ENCODE measurements at places on chromosomes 3 and 15.

GRCh38 chr3:195802261-195802701 is 9.4 kb downstream of the MUC4 start:
- DNase-seq = no peak

GRCh38 chr3:71389191-71389590 is 194.3 kb downstream of the FOXP1 start:
- DNase-seq = no peak

GRCh38 chr3:130263708-130264107 is 81.8 kb upstream of the COL6A5 start:
- no peak for DNase-seq

GRCh38 chr3:133429063-133429462 is 29.2 kb downstream of the BFSP2 start:
- no peak for DNase-seq

DNA sequence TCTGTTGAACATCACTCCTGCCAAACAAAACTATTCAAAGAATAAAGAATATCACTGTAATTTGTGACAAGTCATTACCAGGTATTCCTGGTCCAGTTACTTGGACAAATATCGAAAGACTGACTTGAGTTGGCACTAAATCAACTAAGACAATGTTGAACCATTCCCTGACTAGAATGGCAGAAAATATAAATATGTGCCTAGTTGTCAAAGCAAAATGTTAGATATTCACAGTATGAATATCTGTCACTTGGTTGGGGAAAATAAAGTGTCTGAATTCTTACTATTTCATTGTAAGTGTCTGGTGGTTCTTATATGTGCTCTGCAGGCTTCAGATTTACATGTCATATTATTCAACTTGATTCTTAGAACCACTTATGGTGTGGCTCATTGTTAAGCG is 470.2 kb downstream of the NAALADL2 start:
- no peak for DNase-seq

- no peak for DNase-seq
Observed at GRCh38 chr3:30720586-30721313, 114.3 kb downstream of the TGFBR2 start.

DNA sequence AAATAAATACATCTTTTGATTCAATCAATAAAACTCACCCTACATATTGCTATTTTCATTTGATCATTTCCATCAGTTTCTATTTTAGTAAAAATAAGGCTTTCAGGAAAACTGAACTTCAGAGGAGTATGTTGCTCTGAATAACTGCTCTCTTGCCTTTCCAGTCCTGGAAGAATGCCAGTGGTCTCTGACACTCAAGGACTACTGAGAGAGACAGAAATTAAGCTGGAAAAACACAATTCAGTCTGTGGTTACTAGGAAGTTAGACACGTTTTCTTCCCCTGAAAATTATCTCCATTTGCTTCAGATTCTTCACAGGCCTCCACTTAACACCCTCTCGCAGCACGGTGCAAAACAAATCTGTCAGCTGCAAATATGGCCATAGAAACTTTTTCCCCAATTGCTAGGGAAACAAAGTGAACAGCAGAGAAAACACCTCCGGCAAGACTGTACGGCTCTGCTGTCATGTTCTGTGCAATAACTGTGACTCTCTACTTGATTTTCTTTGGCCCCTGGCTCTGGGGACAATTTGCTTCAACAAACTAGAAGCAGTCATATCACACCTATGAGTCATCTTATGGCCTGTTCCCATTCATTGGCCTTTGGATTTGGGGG is 353.0 kb downstream of the MAGI1 start:
- no peak for DNase-seq

GRCh38 chr3:89851974-89852621 is 744.7 kb downstream of the EPHA3 start:
- DNase-seq = no peak

GRCh38 chr15:37140531-37141058 is 40.2 kb upstream of the MEIS2 start:
- DNase-seq = no peak

- DNase-seq = no peak
Observed at GRCh38 chr3:78867409-78868372, 900.1 kb downstream of the ROBO1 start.

DNA sequence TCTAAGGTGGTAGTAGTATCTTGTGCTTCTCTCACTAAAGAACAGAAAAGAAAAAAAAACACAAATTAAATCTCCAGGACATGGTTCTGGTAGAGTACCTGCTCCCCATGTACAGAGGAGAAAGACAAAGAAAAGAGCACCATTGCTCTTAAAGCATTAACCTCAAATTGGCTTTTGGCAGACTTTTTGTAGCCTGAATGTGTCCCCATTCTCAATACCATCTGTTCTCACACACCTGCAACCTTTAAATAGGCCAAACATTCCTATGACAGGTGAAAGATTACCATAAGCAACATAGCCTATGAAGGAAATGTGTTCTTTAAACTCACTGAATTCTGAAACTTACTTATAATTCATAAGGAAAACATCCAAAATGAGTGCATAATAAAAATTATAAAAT is 68.0 kb downstream of the TIPARP start:
- DNase-seq = no peak

- no peak for DNase-seq
Observed at GRCh38 chr3:193730976-193731375, 138.0 kb downstream of the OPA1 start.

- no peak for DNase-seq
Observed at GRCh38 chr3:145519398-145520047, 641.5 kb downstream of the PLOD2 start.

DNA sequence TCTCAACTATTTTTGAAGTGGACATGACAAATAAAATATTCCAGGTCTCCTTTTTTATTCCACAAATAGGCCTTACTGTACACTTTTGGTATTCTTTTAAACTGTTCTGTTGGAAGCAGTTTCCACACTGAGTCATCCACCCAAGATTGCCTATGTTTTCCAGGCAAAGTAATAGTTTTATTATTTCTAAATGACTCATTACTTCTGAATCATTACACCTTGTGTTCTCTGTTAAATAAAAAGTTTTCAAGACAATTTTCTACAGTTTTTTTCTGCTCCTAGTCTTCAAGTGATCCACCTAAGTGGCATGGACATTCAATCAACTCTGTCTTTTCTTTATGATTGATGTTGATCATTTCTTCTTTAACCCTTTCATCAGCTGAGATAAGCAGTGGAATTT is 26.5 kb downstream of the PPP2R3A start:
- no peak for DNase-seq

GRCh38 chr15:79221696-79222095 is 60.8 kb upstream of the ANKRD34C start:
- DNase-seq = no peak

DNA sequence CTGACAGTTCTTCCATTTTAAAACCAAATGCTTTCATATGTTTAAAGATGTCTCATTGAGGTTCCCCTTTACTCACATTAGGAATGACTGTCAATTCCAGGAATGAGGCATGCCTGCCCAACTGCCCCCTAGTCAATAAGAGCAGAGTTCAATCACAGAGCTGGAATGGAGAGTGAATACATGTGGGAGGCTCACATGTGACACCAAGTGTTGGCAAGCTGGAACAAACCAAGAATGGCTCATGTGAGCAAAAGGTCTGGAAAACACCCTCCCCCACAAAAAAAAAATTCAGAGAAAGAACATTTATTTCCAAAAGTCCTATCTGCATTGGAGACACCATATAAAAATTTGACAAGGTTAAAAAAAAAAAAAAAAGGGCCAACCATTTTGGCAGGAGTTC is 3.7 kb downstream of the PBRM1 start:
- no peak for DNase-seq

GRCh38 chr15:57580866-57581265 is 10.8 kb upstream of the MYZAP start:
- DNase-seq = no peak

DNA sequence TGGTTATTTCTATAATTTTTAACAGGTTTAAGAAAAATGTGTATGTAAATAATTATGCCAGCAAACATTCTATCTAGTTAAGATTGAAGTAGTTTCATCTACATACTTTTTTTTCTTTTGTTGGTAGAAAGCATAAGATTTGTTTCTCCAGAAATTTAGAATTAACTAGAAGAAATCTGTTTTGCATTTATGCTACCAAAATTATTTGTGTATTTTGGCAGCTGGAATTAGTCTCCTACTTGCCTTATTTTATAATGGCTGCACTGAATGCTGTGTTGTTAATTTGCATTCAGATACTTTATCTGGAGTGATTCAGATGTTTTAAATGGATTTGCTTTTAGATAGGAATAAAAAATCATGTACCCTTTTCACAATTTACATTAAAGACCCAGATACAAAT is 100.2 kb upstream of the NAALADL2 start:
- no peak for DNase-seq

DNA sequence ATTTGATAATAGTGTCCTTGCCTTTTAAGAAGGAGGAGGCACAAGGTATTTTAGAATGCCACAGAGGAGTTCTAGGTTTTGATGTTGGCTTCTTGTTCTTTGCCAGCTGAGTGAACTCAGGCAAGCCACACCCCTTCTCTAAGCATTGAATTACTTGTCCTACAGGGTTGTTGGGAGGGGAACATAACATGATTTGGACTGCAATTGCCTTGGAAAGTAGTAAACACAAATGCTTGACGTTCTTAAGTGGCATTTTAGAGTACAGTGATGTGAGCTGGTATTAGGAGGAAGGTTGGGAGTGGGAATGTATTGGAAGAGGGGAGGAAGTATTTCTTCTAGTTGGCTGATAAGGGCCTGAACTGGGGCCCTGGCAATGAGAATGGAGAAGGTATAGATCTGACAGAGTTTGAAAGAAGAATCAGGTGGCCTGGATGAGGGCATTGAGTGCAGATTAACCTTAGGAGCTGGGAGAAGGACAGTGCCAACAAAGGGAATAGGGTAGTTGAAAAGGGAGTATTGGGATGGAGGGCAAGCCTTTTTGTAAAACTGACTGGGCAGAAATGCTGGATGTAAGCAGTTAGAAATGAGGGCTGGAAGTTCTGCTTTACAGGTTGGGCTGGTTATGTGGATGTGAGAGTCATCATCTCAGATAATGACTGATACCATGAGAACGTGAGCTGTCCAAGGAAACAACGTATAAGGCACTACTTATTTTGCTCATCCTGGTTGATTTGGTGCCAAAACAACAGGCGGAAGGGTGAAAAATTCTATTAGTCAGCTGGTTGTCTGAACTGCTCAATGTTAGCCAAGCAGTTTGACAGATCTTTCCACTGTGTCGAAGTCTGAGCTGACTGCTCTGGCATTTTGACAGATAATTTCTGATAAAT is 16.7 kb downstream of the KAT2B start:
- no peak for DNase-seq

DNA sequence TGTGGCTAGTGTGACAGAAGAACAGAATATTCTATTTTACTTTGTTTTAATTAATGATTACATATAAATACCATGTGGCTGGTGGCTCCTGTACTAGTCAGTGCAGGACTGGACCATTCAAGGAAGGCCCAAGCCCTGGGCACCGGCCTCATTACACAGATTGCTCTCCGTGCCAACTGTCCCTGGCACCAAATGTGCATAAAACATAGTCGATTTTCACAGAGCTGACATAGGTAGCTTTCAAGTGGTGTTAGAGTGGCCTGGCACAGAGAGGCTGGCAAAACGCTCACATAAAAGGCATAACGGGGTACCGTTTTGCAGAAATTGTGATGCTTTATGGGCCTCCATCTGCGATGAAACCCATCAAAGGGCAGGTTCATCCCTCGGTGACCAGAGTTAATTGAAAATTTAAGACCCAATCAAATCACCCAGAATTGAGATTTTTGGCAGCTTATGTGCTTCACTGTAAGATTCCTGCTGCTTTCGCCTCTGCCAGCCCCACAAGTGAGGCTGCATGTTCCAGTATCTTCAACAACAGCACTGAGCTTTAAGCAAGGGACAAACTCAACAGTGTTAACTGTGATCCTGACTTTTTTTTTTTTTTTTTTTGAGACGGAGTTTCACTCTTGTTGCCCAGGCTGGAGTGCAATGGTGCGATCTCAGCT is 25.9 kb downstream of the RFTN1 start:
- DNase-seq = no peak

DNA sequence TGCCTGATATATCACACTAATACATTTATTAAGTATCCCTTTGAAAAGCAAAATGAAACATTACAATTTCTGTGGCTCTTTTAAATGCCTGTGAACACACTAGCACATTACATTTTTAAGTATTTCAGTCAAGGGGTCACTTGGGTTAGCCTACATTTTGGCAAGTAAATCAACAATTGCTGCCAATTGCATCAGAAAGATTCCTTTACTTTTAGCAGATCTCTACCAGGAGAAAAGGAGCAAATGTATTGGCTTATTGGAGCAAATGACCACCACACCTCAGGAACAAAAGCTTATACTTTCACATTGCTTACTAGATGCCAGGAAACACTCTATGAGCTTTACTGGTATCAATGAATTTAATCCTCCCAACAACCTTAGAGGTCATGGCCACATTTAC is 947.1 kb downstream of the FHIT start:
- no peak for DNase-seq

DNA sequence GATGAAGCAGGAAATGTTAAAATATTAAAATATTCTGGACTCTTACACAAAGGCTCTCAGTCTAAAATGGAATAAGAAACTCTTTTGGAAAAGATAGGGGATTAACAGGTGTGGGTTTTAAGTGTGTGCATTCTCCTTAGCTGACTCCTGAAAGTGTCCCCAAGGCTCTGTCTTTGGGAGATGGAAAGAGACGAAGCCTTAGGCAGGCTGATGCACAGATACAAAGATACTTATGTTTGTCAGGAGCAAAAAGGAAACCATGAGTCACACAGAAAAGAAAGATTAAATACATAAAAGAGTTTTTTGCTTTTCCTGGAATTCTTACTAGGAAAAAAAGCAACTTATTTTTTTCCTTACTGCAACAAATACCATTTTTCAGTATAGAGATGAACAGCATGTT is 23.8 kb upstream of the ABI3BP start:
- DNase-seq = no peak

GRCh38 chr3:111668888-111669488 is 73.8 kb upstream of the ZBED2 start:
- DNase-seq = no peak

DNA sequence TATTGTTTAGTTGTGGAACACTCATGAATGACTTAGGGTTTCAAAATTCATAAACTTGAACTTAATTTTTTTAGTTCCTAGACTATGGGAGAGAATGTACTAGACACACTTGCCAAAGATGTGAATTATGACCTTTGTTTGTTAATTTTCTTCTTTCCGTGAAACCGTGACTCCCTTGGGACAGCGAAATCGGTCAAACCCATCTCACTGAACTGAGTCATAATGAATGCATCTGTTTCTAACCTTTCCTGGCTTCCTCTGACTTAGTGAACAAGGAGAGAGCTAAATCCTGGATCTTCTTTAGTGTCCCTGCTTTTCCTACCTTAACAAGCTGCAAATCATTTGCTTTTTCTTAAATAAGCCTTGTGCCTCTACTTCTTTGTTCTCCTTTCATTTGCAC is 85.5 kb downstream of the LARS2 start:
- DNase-seq = no peak

- DNase-seq = no peak
Observed at GRCh38 chr15:94778840-94779239, 547.5 kb downstream of the MCTP2 start.

GRCh38 chr15:83200162-83200561 is 7.5 kb downstream of the HDGFL3 start:
- no peak for DNase-seq

Measured in activated CD4-positive, CD25-positive, alpha-beta regulatory T cell treated with anti-CD3 and anti-CD28 coated beads, Interleukin-2, amount 50 U/mL, for 16 hours (primary cell).